NCI-H345 (cell line): ENCODE measurements at places on chromosomes 4 and X.

DNA sequence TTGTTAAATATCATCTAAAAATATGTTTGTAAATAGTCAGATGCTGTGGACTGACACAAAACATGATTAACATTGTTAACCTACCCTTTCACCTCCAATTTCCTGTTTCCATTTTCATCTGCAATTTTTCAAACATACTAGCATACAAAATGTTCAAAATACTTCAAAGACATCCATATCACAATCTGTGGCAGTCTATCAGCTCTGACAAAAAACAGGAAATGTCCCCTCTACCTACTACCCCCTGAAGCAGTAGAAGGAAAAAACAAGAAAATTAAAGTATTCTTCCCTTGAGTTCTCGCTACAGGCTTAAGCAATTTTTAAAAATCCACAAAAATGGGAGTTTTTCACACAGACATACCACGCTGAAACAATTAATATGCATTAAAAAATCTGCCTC, 108.2 kb upstream of the MCF2 start:
- no peak for DNase-seq

- DNase-seq = no peak
Observed at GRCh38 chrX:41711021-41711667, 12.8 kb upstream of the GPR82 start.

- DNase-seq = peak; percentile 30
Observed at GRCh38 chr4:16195209-16195608, 31.1 kb downstream of the TAPT1 start.

- DNase-seq = no peak
Observed at GRCh38 chrX:46713672-46714490, 45.0 kb downstream of the SLC9A7 start.

DNA sequence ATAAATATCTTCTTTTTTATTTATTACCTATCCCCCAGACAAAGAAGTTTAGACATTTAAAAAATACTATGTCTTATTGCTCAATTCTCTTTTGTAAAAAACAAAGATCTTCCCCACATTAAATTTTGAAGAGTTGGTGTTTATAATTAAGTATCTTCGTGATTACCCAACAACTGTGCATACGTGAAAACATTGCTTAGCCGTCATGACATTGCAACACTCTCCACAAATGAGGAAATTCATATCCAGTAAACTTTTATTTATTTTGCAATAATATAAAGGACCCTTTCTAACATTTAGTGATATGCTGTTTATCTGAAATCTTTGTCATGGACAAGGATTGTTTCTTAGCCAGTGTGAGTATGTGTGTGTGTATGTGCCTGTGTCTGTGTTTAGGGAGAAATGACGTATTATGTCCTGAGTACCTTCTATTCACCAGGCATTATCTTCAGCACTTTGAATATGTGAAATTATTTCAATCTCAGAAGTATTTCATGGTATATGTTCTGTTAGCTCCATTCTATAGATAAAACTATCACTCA, 26.1 kb upstream of the EREG start:
- DNase-seq = no peak

DNA sequence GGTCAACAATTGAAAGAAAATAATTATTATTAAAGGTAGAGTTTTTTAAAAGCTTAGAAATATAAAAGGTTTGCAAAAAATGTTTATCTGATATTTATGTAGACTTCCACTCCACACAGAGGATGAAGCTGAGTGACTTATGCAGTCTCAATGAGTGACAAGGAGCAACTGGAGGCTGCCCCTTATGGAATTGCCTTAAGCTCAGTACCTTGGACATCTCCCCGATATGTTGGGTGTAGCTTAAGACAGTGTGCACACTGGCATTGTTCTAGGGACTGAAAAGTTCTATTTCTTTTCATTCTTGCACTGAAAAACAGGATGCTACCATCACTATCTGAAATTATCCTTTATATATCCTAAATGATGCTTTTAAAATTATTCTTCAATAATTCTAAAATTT, 292.1 kb downstream of the PRDM5 start:
- DNase-seq = no peak

DNA sequence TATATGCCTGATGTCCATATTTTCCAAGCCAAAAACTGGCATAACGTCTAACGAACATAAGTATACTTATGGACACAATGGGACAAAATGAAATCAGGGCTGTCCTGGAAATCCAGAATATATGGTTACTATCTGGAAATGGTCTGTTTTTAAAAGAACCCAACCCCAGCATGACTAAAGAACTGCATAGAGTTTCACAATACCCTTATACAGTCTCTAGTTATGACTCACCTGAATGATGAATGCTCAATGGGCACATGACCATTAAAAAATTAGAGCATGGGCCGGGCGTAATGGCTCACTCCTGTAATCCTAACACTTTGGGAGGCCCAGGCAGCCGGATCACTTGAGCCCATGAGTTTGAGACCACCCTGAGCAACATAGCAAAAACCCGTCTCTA, 31.8 kb downstream of the AMMECR1 start:
- no peak for DNase-seq

DNA sequence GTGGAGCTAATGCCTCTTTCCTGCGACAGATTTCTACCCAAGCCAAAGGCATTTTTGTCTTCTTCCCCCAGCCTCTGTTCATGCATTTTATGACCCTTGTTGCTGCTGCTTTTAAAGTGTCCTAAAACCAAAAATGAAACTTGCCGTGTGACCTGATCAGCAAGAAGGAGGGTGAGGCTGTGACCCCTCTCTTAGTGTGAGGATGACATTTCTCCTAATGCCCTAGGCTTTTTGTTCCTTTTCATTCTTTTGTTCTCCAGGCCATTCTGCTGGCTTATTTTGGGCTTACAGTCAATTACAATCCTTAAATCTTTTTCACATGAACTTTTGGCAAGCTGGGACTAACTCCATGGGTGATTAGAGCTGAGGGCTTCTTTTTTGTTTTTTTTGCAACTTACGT, 34.4 kb downstream of the PTTG2 start:
- DNase-seq = no peak

DNA sequence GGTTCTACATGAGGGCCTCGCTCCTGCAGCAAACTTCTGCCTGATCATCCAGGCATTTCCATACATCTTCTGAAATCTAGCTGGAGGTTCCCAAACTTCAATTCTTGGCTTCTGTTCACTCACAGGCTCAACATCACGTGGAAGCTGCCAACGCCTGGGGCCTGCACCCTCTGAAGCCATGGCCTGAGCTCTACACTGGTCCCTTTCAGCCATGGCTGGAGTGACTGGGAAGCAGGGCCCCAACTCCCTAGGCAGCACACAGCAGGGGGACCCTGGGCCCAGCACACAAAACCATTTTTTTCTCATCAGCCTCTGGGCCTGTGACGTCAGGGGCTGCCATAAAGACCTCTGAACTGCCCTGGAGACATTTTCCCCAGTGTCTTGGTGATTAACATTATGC, 542.7 kb downstream of the TLL1 start:
- no peak for DNase-seq

DNA sequence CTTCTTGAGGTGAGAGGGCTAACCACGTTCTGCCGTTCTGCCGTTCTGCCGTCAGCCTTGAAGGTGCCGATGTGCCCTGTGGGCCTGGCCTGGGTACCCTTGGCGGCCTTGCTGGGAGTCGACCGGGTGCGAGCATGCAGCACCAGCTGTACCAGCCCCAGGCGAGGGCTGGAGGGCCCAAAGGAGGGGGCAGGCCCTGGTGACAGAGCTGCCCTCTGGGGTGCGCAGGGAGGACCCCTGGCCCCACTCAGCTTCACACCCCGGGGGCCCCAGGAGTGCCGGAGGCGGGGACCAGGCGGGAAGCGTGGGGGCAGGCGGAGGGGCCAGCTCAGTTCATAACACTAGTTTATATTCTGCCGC, 22.1 kb downstream of the UVSSA start:
- DNase-seq = no peak

DNA sequence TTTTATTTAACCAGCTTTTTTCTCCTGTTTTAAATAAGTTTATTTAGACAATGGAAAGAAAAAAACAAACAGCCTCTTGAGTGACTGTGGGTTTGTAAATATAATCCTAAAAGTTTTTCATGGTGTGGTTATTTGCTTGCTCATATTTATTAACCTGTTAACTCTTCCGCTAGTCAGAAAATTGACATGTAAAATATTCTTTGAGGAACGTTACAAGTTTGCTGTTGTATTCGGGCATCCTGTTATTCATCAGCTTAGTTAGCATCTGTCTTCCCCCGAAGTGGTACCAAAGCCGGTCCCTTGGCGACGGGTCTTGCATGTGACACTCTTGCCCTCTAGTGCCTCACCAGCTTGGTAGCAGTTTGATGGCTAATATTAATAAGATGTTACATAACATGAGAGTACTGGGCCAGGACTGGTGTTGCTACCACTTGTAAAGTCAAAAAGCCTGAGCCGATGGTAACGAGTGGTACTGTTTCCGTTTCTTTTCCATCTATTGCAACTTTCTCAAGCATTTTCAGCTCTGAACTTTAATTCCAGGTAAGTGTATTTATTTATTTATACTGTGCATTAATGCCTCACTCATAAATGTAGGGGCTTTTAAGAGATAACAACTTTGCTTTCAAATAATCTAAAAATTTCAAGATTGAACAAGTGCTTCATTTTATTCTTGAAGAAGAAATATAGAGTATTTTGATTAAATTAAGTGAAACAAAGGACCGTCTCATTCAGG, at the start of gene NDST3:
Gene NDST3 (plus strand): TSS at position 434 of the 733 bp plus-strand sequence. CDS start 19,425 bp downstream, outside the sequence.
- DNase-seq = peak; percentile 77

- DNase-seq = no peak
Observed at GRCh38 chrX:25810202-25810601, 327.9 kb upstream of the MAGEB18 start.

DNA sequence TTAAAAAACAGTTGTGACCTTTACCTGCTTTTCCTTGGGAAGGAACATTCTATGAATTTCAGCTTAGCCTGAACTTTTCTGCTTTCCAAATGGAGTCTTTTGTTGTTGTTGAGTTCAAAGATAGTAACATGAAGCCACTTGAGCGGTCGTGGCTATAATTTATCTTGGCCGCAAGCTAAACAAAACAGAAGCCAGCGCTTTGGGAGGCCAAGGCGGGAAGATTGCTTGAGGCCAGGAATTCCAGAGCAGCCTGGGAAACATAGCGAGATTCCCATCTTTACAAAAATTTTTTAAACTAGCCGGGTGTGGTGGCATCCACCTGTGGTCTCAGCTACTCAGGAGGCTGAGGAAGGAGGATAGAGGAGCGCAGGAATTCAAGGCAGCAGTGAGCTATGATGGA, 29.9 kb downstream of the TKTL1 start:
- no peak for DNase-seq

- no peak for DNase-seq
Observed at GRCh38 chr4:168877511-168878491, 132.3 kb downstream of the CBR4 start.

- DNase-seq = no peak
Observed at GRCh38 chrX:7090641-7091040, 56.9 kb upstream of the STS start.
